ENCODE measurements at places on chromosomes 1 and 21.
A peak's percentile ranks its signal among the peaks of the same experiment; 100 is the strongest.

GRCh38 chr1:151905070-151905442, 4.3 kb downstream of the THEM4 start:
- DNase-seq, result peak; percentile 41

DNA sequence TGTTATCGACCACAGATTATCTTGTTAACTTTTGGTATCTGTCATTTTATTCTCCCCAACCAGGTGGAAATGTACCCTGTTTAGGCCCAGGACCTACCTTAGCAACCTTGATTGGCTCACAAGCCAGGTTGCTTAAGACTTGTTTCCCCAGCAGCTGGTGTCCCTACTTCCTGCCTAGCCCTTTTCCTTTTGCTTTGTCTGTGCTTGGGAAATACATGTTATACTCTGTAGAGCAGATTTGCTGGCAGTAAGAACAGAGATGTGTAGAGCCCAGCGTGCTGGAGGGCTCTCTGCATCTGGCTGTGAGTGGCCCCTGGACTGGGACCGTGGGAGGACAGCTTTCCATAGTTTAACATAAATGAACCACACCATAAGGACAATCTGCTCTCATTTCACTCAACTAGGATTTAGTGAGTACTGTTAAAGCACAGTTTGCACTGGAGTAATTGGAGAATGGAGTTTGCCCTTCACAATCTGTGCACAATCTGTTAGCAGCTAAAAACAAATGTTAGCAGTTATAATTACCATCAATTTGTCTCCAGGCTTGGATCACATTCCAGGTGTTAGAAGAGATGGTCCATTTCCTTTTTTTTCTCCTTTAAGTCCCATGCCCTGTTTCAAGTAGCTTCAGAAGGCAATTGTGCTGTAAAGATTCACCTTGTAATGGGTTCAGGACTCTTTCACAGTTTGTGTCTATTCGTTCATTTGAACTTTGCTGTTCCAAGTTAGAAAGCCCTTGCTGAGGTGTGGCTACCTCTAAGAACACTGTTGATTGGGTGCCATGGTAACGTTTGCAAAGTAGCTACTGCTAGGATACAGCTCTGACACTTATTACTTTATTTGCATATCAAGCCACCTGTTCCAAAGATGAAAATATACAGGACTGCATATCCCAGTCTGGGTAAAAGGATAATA, at the start of gene APOBEC4:
Gene APOBEC4, minus strand, starts transcription at position 770 of the 915 bp plus-strand sequence. CDS start 4,535 bp downstream, outside the sequence.
- no peak for DNase-seq

DNA sequence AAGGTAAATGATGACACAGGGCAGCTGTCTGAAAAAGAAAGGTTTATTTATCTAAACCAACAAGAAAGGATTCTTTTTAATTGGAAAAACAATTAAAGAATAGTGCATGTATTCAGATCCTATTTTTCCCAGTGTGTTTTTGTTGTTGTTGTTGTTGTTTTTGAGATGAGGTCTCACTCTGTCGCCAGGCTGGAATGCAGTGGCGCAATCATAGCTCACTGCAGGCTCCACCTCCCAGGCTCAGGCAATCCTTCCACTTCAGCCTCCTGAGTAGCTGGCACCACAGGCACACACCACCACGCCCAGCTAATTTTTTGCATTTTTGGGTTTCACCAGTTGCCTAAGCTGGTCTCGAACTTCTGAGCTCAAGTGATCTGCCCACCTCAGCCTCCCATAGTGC, 22.1 kb downstream of the NEK2 start:
- DNase-seq, result no peak

DNA sequence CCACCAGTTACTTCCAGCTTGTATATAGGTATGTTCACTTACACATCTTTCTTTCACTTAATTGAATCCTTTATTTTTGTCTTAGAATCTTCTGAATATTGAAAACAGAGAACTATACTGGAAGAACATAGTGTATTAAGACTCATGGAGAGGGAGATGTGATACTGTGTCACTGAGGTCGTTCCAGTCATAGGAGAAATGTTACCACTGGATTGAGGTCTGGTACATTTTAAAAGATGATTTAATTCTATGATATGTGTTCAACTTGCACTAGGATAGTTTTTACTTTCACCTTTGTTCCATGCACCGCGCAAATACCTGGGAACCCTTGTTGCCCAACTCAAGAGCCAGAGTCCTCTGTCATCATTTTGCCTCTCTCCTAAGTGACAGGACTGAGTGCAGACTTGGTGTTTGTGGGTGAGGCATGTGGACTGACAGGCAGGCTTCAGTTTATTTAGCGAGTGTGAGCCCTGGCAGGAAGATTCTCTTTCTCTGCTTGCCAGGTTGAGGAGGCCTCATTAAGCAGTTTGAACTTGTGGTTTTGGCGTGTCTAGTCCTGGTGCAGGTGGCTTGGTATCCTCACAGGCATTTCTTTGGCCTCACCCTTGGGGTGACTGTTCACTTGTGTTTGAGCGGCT, 63.7 kb downstream of the DYRK1A start:
- DNase-seq, result no peak

- DNase-seq, result no peak
These were observed 47.0 kb upstream of the PTCH2 start for GRCh38 chr1:44890007-44890406.

DNA sequence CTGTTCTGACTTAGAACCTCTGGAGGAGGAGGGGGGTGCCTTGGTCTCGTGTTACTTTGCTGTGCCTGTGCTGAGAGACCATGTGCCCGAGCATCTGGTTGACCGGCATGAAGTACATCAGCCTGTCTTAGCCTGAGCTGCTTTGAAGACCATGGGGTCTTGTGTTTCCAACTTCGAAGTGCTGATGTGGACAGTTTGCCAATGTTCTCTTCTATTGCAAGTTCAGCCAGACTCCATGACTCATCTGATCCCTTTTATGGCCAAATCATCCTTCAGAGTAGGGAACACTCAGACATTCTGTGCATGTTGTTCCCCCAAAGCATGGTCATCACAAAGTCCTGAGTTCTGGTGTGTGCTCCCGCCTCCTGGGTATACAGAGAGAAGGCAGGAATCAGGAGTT, 6.0 kb upstream of the PLA2G2C start:
- no peak for DNase-seq

GRCh38 chr21:37877888-37878684, 38.2 kb downstream of the KCNJ6 start:
- DNase-seq, result no peak

- no peak for DNase-seq
These were observed 356.0 kb downstream of the HHAT start for GRCh38 chr1:210684466-210685294.

- DNase-seq, result no peak
These were observed 148.6 kb upstream of the CD34 start for GRCh38 chr1:208059409-208060001.

GRCh38 chr1:5901841-5902240, 90.4 kb downstream of the NPHP4 start:
- DNase-seq, result no peak

DNA sequence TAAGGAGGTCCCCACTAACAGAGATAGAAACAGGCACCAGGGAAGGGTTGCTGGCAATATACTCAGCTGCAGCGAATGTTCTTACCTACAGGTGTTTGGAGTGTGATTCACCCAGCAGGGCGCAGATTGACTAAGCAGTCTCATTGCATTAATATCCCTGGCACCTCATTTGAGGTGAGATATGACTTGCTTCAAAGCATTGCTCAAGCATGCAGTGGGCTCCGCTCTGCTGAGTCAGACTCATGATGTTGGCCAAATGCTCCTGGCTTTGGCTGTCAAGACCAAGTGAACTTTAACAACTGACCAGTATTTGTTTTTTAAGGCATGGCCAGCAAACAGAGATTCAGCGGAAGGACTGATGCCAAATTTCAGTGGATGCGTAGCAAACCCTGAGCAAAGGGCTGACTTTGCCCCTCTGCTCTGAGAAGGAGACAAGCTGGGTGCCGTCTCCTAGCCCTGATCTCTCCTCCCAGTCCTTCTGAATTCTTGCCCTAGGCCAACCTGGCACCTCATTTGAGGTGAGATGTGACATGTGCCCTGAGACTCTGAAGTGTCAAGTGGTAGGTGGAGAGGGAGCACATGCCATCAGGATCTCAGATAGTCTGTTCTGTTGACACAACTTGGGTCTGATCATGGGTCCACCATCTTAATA, 187.1 kb upstream of the COA6 start:
- no peak for DNase-seq

DNA sequence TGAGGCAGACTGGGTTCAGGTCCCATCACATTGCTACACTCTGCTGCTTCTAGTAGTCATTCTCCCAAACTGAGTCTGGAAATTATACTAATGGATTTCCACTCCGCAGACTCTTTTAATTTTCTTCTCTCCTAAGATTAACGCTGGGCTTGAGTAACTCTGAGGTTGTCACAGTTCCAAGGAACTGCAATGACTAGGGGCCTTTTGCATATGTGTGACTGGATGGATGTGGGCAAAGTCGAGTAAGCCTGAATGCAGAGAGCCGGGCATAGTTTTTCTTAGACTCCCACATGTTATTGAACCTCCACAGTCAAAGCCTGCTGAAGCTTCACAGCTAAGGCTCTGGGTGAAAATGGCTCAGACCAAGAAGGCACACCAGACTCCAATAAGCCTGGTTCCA, 160.9 kb upstream of the PROX1 start:
- no peak for DNase-seq

- no peak for DNase-seq
These were observed 38.3 kb upstream of the OSBPL9 start for GRCh38 chr1:51578383-51579109.

- no peak for DNase-seq
These were observed 157.0 kb downstream of the RYR2 start for GRCh38 chr1:237199026-237199425.

GRCh38 chr1:150259758-150260669, 2.4 kb downstream of the CA14 start:
- peak; percentile 62 for DNase-seq

- DNase-seq, result peak; percentile 60
These were observed 12.6 kb downstream of the FLG2 start for GRCh38 chr1:152347116-152347728.

- DNase-seq, result no peak
These were observed 121.2 kb downstream of the EPHB2 start for GRCh38 chr1:22831729-22832413.

DNA sequence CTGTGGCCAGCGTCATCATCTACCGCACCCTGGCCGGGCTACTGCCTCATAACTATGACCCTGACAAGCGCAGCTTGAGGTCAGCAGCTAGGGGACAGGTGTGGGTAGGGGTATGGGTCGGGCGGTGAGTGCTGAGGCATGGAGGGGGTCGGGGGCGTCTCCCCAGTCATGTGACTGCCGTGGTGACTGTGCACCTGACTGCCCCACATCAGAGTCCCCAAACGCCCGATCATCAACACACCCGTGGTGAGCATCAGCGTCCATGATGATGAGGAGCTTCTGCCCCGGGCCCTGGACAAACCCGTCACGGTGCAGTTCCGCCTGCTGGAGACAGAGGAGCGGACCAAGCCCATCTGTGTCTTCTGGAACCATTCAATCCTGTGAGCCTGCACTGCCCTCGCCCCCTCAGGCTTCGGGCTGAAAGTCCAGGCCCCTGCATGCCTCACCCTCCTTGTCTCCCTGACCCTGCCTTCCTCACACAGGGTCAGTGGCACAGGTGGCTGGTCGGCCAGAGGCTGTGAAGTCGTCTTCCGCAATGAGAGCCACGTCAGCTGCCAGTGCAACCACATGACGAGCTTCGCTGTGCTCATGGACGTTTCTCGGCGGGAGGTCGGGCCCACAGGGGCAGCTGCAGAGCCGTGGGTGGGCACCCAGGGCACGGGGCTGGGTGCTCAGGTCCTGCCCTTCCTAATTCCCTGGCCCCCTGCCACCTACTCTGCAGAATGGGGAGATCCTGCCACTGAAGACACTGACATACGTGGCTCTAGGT, 13.5 kb downstream of the PSRC1 start:
- DNase-seq, result no peak

DNA sequence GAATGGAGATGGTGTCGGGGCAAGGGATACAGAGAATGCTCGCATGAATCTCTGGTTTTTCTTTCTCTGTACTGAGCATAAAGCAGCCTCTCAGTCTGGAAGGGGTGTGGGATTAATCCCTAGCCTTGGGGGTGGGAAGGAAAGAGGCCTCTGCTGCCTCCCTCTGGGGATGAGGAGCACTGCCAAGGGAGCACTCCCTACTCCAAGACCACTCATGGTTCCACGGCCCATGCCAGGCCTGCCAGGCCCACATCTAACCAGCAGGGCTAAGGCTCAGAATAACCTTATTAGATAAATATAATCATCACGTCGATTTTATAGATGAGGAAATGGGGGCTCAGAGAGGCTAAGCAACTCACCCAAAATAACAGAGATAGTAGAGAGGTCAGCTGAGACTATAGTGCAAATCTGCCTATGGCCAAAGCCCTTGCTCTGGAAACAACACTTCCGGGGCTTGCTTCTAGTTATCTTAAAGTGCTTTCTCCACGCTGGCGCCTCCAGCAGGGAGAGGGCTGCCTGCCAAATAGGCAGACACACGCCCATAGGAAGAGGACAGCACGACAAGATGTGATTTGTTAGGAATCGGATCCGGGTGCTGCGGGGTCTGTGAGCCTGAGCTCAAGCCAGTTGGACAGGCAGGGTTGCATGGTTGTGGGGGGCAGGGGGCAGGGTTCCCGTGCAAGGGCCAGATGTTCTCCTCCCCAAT, 522 bp downstream of the TEX35 start:
- DNase-seq, result no peak

- no peak for DNase-seq
These were observed 33.5 kb upstream of the CCDC27 start for GRCh38 chr1:3718764-3719163.

DNA sequence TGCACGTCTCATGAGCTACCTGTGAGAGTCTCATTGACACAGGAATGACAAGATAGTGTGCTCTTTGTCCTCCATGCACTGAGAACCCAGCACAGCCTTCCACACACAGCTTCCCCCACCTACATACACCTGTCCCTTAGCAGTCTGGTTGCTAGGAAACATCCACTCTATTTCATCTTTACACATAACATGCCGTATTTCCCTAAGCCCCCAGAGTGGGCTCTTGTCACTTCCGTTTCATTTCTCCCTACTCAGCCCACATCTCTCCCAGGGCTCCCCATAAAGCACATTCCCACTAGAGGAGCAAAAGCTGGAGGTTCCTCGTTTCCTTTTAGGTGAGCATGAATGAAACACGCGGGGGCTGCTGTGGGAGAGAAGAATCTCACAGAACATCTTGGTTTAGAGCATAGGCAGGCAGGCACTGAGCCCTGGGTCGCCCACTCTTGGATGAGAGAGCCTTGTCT, 137.1 kb downstream of the ETS2 start:
- DNase-seq, result no peak

DNA sequence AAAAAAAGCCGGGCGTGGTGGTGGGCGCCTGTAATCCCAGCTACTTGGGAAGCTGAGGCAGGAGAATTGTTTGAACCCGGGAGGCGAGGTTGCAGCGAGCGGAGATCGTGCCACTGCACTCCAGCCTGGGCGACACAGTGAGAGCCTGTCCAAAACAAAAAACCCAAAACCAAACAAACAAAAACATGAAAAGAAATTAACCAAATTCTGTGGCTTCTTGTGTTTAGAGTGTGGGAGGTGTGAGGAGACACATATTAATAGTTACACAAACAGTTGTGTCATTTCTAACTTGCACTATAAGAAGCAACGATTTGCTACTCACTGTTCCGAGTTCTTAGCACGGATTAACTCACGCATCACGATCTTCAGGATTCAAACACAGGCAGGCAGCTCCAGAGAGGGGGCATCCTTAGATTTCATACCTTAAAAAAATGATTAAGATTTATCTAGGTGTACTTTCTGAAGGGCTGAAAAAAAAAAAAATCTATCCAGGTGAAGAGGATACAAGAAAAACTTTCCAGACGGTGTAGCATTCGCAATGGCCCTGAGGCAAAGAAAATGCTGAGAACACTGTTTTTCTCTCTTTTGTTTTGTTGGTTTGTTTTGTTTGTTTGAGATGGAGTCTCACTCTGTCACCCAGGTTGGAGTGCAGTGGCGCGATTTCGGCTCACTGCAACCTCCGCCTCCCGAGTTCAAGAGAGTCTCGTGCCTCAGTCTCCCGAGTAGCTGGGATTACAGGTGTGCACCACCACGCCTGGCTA, 713 bp upstream of the HMGCL start:
- no peak for DNase-seq

All from KBM-7 (cell line).